ENCODE measurements at places on chromosomes 5 and 9.

DNA sequence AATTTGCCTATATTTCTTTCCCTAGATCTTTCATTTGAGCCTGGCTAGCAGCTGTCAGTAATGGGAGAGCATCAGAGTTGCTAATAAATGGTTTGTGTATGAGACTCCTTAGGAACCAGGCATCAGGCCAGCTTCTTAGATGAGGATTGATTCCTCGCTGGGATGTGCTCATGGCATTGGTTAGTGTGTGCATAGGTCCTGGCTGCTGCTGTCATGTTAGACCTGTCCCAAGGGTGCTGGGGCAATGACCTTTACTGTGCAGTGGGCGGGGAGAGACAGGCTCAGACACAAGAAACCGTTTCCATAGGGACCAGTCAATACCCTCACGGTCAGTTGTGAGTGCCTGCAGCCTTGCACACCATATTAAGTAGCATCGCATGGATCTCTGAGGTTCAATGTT is 112.3 kb upstream of the NR3C1 start:
- no peak for DNase-seq

- peak; percentile 78 for DNase-seq
These were observed 26.4 kb downstream of the ZDHHC11B start for GRCh38 chr5:757931-758697.

- DNase-seq: no peak
These were observed 6.6 kb upstream of the FAM151B start for GRCh38 chr5:80481019-80481893.

DNA sequence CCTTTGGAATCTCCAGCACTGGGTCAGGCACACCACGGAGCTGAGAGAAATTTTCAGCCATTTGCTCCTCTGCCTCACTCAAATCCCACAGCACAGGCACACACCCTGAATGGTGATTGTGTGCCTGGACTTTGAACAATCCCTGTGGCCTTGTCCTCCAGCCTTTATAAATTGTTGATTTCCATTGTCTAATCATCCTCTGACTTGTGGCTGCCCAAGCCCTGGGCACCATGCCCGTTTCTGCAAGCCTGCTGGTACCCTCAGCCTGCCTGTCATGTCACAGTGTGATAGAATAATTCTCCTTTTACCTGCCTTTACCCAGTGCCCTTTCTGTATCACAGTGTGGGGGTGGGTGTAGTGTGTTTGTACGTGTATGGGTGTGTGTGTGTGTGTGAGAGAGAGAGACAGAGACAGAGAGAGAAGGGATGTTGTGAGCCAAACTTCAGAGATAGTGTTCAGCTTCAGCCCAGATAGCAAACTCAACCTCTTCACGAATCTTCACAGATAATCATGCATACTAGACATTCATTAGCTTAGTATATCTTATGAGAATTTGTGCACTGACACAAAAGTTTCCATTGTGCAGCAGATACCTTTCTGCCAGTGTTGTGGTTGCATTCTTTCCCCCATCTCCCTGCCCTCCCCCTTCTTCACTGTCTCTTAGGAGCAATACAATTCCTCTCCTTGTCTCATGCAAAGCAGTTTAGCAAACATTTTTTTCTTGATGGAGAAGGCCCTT is 27.8 kb upstream of the SLC44A1 start:
- DNase-seq: peak; percentile 26

GRCh38 chr5:132070460-132071337 is 2.9 kb upstream of the CSF2 start:
- no peak for DNase-seq

GRCh38 chr9:20315677-20316076 is 306.6 kb downstream of the MLLT3 start:
- no peak for DNase-seq

GRCh38 chr9:137813651-137814415 is 63.7 kb upstream of the CACNA1B start:
- DNase-seq: no peak

DNA sequence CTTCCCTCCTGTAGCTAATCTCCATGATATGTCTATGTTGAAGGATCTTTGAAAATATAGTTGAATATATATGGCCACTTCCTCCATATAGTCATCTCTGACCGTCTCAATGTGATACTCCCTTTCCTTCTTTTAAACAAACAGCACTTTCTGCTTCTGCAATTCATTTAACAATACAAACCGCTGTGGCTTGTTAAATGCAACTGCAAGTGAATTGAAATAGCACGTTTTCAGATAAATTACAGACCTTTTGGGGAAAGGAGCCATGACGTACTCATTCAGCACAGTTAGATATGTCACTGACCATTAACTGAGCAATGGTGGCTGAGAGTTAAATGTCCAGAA is 82.5 kb downstream of the FBXO38 start:
- no peak for DNase-seq

DNA sequence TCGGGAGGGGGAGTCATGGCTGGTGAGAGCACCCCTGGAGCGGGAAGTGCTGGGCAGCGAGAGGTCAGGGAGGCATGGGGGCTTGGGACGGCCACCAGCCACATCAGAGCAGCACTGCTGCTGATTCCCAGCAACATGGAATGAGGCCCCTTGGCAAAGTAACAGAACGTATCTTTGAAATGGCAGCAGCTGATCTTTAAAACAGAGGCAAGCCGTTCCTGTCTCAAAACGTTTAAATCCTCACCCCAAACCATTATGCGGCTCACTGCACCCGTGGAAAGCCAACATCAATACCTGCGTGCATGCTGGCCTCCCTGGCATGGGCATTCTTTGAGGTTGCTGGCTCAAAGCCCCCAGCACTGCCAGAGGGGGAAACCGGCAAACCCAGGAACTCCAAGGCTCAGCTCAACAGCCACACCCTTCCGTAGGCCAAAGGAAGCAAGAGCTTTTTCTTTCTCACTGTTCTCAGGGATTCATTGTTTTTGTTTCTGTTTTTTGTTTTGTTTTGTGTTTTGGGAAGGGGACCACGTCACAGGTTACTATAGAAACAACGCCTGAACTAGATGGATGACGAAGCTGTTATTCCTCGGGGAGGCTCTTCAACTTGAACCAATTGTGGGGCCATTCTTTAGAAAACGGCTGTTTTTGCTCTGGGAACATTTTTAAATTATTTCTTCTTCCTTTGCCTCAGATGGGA is 28.1 kb upstream of the OBP2B start:
- no peak for DNase-seq

DNA sequence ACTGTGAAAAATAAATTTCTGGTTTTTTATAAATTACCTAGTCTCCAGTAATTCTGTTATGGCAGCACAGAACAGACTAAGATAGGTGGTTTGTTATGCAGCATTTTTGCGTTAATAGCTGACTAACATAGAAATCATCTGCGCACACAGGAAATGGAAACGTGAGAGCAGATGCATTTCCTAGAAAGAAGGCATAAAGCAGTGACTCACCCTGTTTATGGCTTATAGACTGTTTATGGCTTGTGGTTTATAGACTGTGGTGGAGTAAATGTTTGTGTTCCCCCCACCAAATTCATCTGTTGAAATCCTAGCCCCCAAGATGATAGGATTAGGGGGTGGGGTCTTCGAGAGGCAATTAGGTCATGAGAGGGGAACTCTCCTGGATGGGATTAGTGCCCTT is 18.3 kb upstream of the OSMR start:
- DNase-seq: no peak

GRCh38 chr5:33737697-33738096 is 154.1 kb downstream of the ADAMTS12 start:
- no peak for DNase-seq

DNA sequence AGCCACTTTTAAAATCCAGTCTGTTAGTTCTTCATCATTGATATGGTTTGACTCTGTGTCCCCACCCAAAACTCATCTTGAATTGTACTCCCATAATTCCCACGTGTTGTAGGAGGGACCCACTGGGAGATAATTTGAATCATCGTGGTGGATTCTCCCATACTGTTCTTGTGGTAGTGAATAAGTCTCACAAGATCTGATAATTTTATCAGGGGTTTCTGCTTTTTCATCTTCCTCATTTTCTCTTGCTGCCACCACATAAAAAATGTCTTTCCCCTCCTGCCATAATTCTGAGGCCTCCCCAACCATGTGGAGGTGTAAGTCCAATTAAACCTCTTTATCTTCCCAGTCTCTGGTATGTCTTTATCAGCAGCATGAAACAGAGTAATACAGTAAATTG is 26.9 kb upstream of the SH3TC2 start:
- no peak for DNase-seq

DNA sequence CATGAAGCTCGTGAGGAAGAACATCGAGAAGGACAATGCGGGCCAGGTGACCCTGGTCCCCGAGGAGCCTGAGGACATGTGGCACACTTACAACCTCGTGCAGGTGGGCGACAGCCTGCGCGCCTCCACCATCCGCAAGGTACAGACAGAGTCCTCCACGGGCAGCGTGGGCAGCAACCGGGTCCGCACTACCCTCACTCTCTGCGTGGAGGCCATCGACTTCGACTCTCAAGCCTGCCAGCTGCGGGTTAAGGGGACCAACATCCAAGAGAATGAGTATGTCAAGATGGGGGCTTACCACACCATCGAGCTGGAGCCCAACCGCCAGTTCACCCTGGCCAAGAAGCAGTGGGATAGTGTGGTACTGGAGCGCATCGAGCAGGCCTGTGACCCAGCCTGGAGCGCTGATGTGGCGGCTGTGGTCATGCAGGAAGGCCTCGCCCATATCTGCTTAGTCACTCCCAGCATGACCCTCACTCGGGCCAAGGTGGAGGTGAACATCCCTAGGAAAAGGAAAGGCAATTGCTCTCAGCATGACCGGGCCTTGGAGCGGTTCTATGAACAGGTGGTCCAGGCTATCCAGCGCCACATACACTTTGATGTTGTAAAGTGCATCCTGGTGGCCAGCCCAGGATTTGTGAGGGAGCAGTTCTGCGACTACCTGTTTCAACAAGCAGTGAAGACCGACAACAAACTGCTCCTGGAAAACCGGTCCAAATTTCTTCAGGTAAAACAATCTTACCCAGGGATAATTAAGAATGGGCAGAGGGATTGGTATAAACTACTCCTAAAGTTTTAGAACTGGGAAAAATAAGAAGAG is 12.9 kb downstream of the ITGA1 start:
- DNase-seq: peak; percentile 61

DNA sequence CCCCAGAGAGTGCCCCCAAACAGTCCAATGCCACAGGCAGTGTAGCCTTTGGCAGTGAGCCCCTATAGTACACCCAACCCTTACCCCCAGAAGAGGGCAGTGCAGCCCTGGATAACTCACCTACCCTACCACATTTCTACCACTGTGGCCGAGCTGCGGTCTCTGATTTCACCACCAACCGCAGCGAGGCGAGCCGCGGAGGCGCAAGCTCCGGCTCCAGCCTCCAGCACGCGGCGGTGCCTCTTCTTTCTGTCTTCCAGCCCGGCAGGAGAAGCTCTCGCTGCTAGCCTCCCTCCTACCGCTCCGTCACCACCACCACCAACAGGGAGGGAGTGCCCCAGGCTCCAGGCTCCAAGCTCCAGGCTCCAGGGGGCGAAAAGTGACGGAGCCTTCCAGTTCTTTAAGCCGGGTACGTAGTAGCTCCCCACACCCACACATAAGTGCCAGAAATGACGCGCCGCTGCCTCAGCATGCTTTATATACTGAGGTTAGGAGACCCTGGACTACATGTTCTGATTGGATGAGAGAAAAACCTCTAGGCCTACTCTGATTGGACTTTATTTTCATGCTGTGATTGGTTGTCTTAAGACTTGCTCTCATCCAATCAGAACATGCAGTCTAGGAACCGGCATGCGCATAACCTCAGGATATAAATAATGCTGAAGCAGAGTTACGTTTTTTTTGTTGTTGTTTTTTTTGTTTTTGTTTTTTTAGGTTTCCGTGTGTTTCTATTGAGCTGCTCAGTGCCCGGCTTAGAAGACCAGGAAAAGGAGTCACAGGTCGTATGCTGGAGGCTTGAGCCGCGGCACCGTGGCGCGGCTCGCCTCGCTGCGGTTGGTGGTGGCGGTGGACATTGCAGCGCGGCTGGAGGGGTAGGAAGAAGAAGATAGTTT is at the start of gene PCAT7:
Gene PCAT7, plus strand, starts transcription at position 645 of the 893 bp plus-strand sequence.
- no peak for DNase-seq

- DNase-seq: no peak
These were observed 160.4 kb downstream of the ESM1 start for GRCh38 chr5:54825005-54825404.

GRCh38 chr9:83459830-83460229 is 78.4 kb downstream of the FRMD3 start:
- DNase-seq: no peak

- DNase-seq: no peak
These were observed 33.0 kb upstream of the CCDC112 start for GRCh38 chr5:115329475-115329874.

DNA sequence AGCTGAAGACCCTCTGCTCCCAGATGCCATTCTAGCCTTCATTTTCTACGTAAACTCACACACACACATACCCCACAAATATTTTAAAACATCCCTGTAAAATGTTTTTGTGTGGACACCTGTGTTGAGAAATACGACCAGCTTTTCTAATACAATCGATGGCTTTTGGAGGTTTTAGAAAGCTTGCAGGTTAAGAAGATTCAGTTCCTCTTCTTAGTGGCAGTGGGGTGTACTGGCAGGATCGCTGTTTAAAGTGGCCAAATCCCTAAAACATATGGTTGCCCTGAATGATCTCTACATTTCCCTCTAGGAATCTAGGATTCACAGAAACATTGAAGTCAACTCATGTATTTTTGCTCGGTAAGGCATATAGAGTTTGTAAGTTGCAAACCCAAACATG is 236.3 kb downstream of the NSG2 start:
- no peak for DNase-seq

- DNase-seq: no peak
These were observed 6.1 kb downstream of the ST6GALNAC4 start for GRCh38 chr9:127910613-127911205.

- DNase-seq: no peak
These were observed 52.4 kb downstream of the PRRC2B start for GRCh38 chr9:131446276-131446675.

GRCh38 chr9:35892051-35892450 is 14.0 kb upstream of the HRCT1 start:
- no peak for DNase-seq

- DNase-seq: no peak
These were observed 166.1 kb downstream of the EDIL3 start for GRCh38 chr5:84218546-84218945.

GRCh38 chr5:144332265-144332664 is 161.6 kb downstream of the KCTD16 start:
- no peak for DNase-seq

- no peak for DNase-seq
These were observed 88.7 kb downstream of the GPBP1 start for GRCh38 chr5:57262541-57262940.
